Stimulated activated CD4-positive, alpha-beta T cell treated with anti-CD3 and anti-CD28 coated beads, Interleukin-15, amount 100 ng/mL, for 1 hour (primary cell): ENCODE measurements at places on chromosomes 4 and X.

GRCh38 chr4:89957046-89957926 lies 62.6 kb downstream of the MMRN1 start:
- DNase-seq = no peak

GRCh38 chr4:188008377-188008776 lies 12.8 kb downstream of the ZFP42 start:
- no peak for DNase-seq

DNA sequence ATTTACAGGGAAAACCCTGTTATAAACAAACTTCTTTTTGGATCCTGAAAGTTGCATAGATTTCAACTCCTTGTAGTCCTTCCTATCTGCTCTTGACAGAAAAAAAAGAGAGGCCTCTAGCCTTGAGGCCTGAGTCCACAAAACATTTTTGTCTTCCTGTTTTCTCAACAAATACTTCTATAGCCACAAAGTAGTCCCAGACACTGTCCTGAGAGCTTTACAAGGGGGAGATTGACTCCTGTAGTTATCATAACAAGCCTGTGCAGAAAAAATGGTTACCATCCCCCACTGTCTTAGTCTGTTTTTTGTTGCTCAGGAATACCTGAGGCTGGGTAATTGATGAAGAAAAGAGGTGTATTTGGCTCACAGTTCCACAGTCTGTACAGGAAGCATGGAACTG lies 35.2 kb downstream of the PCDH7 start:
- no peak for DNase-seq

GRCh38 chrX:119721487-119721886 lies 28.5 kb upstream of the SEPTIN6 start:
- no peak for DNase-seq

GRCh38 chr4:139367421-139368090 lies 65.3 kb upstream of the NDUFC1 start:
- DNase-seq = no peak

GRCh38 chr4:74814052-74814451 lies 19.7 kb upstream of the BTC start:
- DNase-seq = no peak

DNA sequence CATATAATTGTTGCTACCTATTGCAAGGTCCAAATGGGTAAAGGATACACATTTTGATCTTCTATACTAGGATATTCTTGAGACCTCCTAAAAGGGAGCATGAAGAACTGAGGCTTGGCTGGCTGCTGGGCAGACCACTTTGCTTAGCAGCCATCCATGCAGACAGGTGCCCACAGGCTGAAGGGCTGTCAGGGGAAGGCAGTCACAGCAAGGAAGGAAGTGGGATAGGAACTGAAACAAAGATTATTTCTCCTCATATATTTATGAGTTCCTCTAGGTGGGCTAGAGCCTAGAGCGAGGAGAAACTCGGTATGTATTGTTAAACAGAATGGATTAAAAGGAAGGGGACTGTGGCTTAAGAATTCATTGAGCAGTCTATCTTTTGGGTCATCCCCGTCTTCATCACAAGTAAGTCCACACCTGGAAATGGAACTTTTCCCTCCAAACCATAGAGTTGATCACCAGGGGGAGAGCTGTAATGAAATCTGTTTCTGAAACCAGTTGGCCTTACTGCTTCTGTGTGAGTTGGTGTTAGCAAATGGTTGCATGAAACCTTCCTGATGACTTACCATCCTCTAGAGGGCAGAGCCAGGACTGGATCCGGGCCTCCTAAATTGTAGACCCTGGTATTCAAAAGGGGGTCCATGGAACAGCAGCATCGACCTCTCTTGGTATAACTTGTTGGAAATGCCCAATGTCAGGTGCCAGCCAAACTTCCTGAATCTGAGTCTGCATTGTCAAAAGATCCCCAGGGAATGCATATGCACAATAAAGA lies 42.3 kb downstream of the AFF2 start:
- DNase-seq = no peak

GRCh38 chrX:13123857-13124345 lies 79.5 kb upstream of the FAM9C start:
- no peak for DNase-seq

- no peak for DNase-seq
Measured at GRCh38 chr4:1367230-1367935, 20.4 kb downstream of the UVSSA start.

DNA sequence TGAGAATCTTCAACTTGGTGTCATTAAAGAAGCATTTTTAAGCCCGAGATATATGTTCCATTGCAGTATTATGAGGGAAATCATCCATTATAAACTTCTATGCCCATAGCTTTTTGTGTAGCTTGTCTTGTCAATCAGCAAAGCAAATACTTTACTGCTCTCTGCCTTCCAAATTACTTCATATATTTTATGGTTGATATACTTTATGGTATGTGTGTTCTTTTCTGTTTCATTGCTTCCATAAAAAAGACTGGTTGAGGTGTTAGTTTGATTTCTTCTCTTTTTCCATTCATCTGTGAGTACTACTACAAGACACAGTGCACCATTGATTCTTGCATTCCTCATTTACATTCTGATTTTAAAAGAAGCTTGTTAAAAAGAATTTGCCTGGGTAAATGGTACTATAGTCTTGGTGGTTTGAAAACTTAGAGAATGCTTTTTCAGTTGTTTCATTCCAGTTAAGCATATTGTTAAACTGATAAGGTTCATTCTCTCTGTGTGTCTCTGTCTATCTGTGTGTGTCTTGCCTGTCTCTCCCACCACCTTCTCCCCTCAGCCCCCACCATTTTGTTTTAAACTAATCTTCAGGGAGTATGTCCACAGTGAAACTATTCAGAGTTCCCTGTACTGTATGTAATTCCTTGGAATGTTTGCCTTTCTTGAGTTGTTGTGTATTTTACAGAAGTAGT lies 27.1 kb downstream of the STAG2 start:
- DNase-seq = no peak

- no peak for DNase-seq
Measured at GRCh38 chr4:169060391-169061091, 50.5 kb upstream of the CBR4 start.

- no peak for DNase-seq
Measured at GRCh38 chrX:6024204-6024603, 204.5 kb downstream of the NLGN4X start.

GRCh38 chr4:175705407-175705806 lies 106.7 kb downstream of the GPM6A start:
- no peak for DNase-seq

- no peak for DNase-seq
Measured at GRCh38 chr4:126916049-126916625, 716.6 kb upstream of the INTU start.

DNA sequence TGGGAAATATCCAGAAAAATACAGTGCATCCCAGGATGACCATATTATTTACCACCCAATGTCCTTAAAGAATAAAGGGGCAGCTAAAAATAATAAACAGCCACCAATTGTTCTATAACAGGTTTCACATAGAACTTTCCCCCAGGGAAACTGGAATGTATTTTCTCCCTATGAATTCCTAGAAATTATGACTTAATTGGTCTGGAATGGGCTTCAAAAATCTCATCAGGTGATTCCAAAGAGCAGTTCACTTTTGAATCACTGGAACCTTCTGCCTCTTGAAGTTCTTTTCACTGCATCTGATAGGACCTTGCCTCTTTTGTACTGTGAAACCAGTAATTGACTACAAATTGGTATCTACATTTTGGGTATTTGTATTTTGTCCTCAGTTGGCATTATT lies 119.3 kb downstream of the ZNF330 start:
- DNase-seq = no peak

DNA sequence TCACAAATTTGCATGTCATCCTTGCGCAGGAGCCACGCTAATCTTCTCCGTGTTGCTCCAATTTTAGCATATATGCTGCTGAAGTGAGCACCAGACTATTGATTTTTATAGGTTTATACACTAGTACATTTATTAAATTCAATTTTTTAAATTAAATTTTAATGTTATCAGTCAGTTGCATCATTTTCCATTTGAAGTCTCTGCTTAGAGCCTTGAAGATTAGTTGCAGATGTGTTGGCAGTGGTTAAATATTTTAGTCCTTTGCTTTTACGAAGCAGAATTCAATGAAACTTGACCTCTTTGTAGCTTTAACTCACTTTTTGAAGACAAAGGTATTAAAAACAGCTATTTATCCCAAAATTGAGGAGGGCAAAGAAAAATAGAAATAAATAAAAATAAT lies 16.5 kb downstream of the TRAPPC11 start:
- DNase-seq = no peak
